ENCODE measurements at places on chromosomes 1 and 21. TPM values are rescaled to one million over a fixed set of nuclear protein-coding genes. Genes with fewer than 3 reads are reported as not detected.

DNA sequence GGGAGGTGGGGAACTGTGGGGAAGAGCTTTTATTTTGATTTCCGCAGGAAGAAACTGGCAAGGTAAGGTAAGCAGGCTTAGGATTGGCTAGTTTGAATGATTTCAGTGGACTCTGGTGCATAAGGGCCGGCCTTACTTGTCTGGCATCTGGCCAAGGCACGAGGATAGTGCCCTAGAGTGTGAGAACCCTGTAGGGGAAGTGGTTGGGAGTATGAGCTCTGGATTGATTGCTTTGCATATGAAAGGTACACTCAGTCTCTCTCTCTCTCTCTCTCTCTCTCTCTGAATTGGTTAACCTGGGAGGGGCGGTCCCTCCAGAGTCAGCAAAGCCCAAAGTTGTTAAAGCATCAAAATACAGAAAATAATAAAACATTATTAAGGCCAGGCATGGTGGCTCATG lies 463.0 kb downstream of the SIPA1L2 start:
- no peaks in the 10 kb centered on the region for H3K36me3 ChIP-seq
- no peaks in the 10 kb centered on the region for H3K4me1 ChIP-seq
- no peak overlapping the region for H3K4me3 ChIP-seq

DNA sequence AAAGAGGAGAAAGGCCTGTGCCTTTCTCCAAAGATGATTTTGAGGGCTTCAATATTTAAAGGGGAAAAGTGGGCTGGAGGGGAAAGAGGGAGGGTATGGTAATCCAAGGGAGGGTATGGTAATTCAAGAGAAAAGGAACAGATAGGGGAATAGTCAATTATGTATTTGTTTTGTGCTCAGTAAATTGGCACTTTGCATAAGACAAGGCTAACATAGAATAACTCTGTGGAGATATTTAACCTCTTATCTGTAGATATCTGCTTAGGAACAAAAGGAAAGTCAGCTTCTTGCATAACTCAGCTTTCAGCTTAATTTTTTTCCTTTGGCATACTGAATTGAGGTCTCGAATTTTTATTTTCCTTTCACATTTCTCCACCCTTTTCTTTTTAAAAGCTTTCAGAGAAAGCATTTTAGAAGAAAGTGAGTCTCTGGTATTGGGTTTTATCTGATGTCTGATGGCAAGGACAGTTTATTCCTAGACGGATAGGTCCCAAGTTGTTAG lies 119.9 kb upstream of the F3 start:
- no peak for DNase-seq
- H3K36me3 ChIP-seq, result no peaks in the 10 kb centered on the region
- no peak overlapping the region for H3K27ac ChIP-seq
- peaks cover 6% of the 10 kb centered on the region for H3K4me1 ChIP-seq

GRCh38 chr1:116113615-116114014 lies 2.4 kb downstream of the MAB21L3 start:
- H3K27ac ChIP-seq, result no peak overlapping the region
- no peaks in the 10 kb centered on the region for H3K36me3 ChIP-seq
- no peaks in the 10 kb centered on the region for H3K27me3 ChIP-seq
- H3K4me3 ChIP-seq, result no peak overlapping the region

GRCh38 chr1:70003211-70003908 lies 202.0 kb downstream of the LRRC40 start:
- H3K4me3 ChIP-seq, result no peak overlapping the region
- no peaks in the 10 kb centered on the region for H3K27me3 ChIP-seq
- no peak overlapping the region for H3K27ac ChIP-seq
- H3K36me3 ChIP-seq, result no peaks in the 10 kb centered on the region

DNA sequence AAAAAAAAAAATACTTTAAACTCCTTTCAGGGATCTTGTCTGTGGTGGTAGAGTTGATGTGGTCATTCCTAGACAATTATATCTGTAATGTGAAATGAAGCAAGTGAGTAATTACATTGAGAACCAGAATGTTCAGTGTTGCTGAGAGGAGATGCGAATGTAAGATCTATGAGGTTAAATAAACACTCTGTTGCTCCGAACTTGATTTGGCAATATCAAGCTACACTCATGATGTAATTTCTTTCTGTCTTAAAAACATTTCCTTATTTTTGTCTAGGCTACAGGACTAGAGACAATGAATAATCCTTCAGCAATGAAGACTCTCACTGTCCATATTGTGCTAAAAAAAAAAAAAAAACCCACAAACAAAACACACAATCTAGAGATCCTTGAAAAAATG lies 63.1 kb upstream of the IGSF5 start:
- no peaks in the 10 kb centered on the region for H3K4me1 ChIP-seq
- H3K4me3 ChIP-seq, result no peak overlapping the region
- no peaks in the 10 kb centered on the region for H3K27me3 ChIP-seq

GRCh38 chr1:220687809-220688208 lies 2.4 kb upstream of the C1orf115 start:
- H3K36me3 ChIP-seq, result no peaks in the 10 kb centered on the region
- no peak for DNase-seq
- H3K4me1 ChIP-seq, result peaks cover 13% of the 10 kb centered on the region
- no peak overlapping the region for H3K27ac ChIP-seq
- no peaks in the 10 kb centered on the region for H3K27me3 ChIP-seq
- no peak overlapping the region for H3K4me3 ChIP-seq

DNA sequence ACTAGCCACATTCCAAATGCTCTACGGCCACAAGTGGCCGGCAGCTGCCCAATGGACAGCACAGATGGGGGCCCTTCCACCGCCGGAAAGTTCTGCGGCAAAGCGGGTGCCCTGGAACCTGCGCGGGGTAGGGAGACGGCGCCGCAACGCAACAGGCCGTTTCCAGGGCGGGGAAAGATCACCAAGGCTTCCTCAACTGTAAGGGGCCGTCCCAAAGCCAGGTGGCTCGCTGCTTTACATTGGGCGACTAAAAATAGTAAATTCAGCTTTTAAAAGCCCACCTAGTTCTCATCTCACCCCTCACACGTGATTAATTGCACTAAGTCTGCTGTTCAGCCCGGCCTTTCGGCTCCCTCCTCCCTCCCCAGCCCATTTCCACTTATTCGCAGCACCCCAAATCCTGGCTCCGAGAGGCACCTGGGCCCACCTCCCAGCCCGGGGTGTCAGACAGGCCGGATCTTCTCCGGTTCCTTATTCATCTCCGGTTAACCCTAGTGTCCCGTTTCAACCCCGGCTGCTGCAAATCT lies 643 bp downstream of the CFAP298 start:
- peak overlapping the region; percentile 71 for H3K4me3 ChIP-seq
- no peaks in the 10 kb centered on the region for H3K27me3 ChIP-seq
- peak overlapping the region; percentile 96 for H3K27ac ChIP-seq

DNA sequence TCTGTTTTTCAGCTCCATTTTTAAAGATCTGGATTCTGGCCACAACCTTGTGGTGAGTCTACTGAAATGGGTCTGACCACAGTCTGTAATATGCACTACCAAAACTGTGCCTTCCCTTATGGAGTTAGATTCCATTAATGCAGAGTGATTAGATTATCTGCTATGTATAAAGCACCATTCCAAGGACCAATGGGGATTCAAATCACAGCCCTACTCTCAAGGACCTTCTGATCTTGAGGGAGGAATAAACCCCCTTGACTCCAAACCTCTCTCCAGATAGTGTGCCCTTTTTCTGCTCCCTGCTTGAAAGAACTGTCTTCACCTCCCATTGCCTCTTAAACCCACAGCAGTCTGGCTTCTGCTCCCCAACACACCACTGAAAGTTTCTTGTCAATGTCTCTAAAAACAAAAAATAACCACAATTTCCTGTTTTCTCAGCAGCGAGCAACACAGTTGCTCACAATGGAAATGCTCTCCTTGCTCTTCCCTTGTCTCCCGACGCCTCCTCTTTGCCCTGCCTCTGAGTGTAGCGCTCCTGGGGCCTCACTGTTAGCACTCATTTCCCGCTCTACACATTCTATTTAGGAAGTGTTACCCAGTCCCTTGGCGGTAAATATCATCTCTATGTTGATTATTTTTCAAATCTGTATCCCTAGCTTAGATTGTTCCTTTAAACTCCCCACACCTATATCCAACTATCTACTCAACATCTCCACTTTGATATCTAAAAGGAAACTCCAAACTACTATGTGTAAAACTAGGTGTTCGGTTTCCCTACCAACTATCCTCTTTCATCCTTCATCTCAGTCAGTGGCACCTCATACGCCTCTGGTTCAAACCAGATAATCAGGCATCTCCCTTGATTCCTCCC lies 13.6 kb downstream of the PCNX2 start:
- H3K27ac ChIP-seq, result no peak overlapping the region
- no peak for DNase-seq
- no peaks in the 10 kb centered on the region for H3K27me3 ChIP-seq
- H3K4me3 ChIP-seq, result no peak overlapping the region
- no peaks in the 10 kb centered on the region for H3K4me1 ChIP-seq

- no peak overlapping the region for H3K4me3 ChIP-seq
- H3K4me1 ChIP-seq, result peaks cover 4% of the 10 kb centered on the region
- no peaks in the 10 kb centered on the region for H3K27me3 ChIP-seq
Observed at GRCh38 chr1:230167419-230167852, 100.4 kb downstream of the GALNT2 start.

DNA sequence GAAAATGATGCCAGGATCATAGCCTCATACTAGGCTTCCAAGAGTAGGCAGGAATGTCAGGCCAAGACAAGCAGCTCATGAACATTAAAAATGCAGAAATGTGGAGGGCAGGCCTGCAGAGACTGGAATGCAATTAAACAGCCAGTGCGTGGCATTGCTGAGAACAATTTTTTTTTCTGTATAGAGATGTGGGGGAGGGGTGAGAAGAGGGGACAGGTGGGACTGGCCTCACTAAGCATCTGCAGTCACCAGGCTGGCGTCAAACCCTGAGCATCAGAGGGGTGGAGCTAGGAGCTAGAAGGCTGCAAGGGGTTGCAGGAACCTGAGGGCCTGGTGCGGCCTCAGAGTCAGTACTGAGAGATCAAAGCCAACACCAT lies 114.1 kb downstream of the TNR start:
- no peaks in the 10 kb centered on the region for H3K36me3 ChIP-seq
- H3K4me3 ChIP-seq, result no peak overlapping the region
- DNase-seq, result no peak
- H3K27me3 ChIP-seq, result no peaks in the 10 kb centered on the region

ATP1A2 gene
- total RNA-seq, result 5.6 TPM

HSF2BP gene
- 0.41 TPM for total RNA-seq

DNALI1 gene
- total RNA-seq, result 13.2 TPM

AIRE gene
- total RNA-seq, result not detected

TNFRSF8 gene
- 1.8 TPM for total RNA-seq

Data from upper lobe of right lung (tissue), 1 donor.